ENCODE measurements at places on chromosomes 6 and 20.

- DNase-seq: no peak
These were observed 82.1 kb downstream of the PREP start for GRCh38 chr6:105320765-105321164.

DNA sequence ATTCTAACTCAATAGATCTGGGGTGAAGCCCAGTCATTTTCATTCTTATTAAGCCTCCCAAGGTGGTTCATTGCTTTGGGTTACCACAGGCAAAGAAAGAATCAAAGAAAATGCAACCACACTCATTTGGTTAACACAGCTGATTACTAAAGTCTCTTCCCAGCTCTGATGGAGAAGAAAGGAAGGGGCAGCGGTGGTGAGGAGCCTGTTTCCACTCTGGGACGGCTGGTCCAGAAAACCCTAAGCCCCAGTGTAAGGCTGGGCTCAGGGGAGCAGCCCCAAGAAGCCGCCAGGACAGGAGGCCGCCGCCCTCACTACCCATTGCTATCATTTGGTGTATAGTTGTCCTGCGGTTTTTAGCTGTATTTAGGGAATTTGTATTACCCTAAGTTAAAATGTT, 226.9 kb downstream of the CD83 start:
- DNase-seq: no peak

- DNase-seq: no peak
These were observed 16.9 kb downstream of the LAMA5 start for GRCh38 chr20:62350098-62350628.

DNA sequence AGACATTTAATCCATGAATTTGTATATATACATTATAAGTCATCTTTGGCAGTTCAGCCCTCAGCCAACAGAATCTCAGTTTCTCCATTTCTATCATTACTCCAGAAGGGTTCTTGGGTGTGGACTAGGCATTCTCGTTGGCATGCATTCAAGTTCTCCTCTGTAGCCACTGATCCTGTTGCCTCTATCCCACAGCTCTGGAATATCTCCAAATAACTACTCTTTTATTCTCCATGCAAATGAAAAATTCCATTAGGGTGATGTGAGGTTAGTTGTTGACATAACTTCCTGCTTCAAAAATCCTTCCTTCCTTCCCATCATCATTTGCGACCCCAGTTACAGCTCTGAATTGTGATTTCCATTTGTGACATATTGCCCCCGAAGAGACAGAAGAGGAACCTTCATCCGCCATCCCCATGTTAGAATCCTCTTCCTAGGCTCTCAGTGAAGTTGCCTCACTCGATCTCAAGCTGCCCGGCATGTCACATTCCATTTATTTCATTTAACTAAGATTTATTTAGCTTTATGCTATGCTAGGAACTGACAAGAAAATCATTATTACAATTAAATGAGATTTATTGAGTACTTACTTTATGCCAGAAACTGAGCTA, 93.7 kb upstream of the EDN1 start:
- DNase-seq: peak; percentile 53

DNA sequence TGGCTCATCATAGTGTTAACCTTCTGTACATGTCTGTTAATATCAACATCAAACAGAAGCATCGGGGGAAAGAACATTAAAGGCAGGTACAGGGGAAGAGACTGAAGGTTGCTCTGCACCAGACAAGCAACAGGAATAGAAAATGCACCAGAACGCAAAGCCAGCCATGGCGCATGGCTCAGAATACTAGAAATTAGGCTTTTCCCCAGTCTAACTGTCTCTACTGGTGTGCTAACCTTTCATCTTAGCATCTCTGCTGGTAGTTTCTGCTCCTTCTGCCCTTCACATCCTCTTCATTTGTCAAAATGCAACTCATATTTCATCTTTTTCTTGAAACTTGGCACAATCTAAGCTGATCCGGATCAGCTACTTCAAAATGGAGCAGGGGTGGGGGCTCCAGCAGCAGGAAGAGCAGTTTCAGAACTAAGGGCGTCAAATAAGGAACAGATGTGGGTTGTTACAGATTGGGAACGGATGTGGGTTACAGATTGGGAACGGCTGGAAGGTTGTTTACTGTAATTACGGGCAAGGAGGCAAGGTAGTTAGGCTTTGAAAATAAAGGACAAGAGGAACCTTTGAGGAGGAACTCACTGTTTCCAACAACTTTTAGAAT, 13.1 kb upstream of the RNASET2 start:
- DNase-seq: no peak

- DNase-seq: no peak
These were observed 109.2 kb upstream of the TMEM170B start for GRCh38 chr6:11428371-11428770.

Measured in HS-5 (cell line).